NCI-H526 (cell line): ENCODE measurements at places on chromosomes 2 and 18.

DNA sequence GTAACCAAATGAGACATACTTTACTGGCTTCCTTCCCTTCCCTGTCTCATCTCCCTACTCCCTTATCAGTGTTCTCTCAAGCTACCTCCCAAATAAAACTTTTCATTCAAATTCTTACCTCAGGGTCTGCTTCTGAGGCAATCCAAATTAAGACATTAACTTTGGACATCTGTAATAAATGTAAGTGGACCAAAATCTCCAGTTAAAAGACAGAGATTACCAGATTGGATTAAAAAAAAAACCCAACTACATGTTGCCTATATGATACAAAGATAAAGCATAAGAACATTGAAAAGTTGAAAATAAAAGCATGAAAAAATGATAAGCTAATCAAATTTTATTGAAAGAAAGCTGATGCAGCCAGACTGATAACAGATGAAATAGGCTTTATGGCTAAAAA lies 58.8 kb upstream of the ST3GAL5 start:
- no peak for DNase-seq

DNA sequence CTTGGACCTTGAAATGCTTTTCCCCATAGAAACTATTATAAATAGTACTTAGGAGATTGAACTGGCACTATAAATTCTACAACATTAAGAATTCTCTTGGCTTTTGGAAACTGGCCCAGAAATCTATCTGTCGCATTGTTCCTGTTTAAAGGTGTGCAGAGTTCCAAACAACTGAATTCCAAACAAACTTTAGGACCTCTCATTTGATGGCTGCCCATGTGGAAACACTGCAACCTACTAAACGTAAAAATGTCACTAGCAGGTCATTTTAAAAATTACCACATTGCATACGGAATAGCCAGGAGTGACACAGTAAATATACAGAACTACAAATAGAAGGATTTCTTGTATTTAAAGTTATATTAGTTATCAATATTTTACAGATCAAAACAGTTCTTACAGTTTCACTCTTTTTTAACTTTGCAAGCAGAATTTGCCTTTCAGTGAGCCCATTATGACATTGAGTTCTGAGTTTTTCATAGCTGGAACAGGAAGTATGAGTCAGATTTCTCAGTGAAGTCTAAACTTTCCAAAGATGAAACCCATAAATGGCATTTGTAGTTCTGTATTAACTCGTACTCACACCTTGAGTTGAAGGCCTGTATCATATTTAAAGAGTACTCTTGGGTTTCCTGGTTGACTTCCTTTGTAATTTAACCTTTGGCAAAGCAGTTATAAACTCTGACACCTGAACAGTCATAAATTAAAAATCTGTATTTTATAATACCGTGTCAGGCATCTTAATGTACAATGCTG lies 142.3 kb upstream of the BOD1L2 start:
- DNase-seq: no peak

DNA sequence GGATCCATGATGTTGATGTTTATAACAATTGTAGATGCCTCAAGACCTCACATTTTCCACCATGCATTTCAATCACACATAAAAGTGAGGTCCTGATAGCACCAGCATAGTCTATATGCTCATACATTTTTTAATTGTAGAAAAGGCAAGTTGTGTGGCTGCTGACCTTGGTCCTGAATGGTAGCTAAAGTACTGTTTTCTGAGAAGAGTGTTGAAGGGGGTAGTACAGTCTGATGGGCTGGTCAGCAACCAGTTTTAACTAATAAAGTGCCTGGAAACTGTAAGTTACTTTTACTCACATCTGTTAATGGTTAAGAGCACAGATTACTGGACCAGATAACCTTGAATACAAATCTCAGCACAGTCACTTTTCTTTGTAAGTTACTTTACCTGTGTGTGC lies 15.9 kb downstream of the ZNF638 start:
- no peak for DNase-seq

DNA sequence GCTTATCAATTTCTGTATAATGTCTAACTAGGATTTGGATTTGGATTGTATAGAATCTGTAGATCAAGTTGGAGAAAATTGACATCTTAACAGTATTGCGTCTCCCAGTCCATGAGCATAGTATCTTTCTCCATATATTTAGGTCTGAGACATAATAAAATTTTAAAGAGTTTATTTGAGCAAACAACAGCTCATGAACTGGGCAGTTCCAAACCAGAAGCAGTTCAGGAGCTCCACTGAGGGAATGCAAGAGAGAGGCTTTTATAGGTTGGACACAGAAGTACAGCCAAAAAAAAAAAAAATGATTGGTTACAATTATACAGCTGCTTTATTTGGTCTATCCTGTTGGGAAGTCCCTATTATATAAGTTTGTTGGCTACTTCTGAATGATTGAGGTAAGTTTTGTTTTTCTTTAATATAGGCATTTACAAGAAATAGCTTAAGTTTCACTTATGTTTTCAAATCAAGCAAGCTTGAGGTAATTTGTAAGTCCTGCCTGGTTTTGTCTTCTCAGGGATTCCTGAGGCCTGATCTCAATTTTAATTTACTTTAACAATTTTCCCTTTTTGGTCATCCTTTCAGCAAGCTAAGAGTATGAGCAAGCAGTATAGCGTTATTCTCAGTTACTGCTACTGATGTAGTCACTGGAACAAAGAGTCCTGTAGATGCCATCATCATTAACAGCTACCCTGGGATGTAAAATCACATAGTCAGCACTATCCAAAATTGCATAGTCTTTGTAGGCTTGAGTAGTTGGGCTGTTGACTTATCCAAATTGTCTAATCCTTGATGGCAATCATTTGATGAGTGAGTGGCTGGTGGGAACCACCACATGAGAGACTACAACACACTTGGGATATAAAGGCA lies 27.5 kb upstream of the RUFY4 start:
- DNase-seq: no peak

DNA sequence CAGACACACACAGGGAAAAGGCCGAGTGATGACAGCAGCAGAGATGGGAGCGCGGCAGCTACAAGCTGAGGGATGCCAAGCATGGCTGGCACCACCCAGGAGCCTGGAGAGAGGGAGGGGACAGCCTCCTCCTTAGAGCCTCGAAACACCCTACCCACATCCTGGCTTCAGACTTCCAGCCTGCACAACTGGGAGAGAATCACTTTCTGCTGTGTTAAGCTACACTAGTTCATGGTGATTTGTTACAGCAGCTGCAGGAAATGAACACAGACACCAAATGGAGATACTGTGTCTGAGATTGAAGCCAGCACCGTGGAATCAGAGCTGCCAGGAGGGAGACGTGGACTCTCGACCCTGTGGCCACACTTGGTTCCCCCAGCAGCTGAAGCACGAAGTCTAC lies 27.5 kb upstream of the FOSL2 start:
- DNase-seq: no peak

GRCh38 chr2:7016601-7017211 lies 99.5 kb downstream of the RNF144A start:
- DNase-seq: no peak

DNA sequence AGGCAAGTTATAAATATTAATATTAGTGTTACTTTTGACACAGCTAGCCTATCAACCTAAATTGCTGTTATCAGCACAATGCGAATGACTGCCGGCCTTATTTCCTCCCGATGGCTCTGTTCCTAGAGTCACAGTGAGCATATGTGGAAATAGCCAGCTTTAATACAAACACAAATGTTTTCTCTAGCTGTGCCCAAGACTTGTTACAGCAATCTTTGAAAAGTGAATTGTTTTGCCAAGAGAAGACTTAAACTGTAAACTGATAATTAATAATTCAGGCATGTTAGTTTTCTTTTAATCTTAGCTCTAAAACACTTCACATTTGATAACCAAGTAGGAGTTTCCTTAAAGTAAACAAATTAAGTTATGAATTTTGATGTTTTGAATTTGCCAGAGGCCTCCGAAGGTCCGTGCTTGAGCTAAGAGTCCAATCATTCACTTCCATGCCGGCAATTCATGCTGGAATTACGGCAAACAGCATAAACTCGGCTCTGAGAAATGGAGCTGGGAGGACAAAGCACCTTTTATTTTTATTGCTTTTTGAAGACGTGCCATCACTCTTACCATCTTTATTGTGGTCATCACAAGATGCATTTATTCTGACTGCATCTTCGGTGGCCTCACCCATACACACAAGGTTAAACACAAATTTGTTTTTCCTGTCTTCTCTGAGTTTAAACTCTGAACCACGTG lies 184.5 kb upstream of the CWC22 start:
- no peak for DNase-seq
